ENCODE measurements at places on chromosomes 13 and 19.

- DNase-seq, result no peak
Measured at GRCh38 chr19:42366673-42367072, 23.4 kb downstream of the CNFN start.

DNA sequence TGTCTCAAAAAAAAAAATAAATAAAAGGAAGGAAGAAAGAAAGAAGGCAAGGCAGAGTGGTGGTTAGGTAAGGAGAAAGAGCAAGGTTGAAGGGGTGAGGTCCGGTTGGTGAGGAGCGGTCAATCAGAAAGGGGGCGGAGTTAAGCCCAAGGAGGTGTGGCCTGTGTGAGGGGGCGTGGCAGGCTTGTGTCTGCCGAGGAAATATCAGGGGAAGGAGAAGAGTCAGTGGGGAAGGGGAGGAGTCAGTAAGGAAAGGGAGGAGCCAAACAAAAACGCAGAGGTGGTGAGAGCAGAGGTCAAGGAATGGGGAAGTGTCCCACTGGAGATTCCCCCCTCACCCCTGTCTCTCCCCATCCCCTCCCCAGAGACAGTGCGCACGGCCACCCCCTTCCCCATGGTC is 5.9 kb downstream of the CACNG7 start:
- DNase-seq, result no peak

DNA sequence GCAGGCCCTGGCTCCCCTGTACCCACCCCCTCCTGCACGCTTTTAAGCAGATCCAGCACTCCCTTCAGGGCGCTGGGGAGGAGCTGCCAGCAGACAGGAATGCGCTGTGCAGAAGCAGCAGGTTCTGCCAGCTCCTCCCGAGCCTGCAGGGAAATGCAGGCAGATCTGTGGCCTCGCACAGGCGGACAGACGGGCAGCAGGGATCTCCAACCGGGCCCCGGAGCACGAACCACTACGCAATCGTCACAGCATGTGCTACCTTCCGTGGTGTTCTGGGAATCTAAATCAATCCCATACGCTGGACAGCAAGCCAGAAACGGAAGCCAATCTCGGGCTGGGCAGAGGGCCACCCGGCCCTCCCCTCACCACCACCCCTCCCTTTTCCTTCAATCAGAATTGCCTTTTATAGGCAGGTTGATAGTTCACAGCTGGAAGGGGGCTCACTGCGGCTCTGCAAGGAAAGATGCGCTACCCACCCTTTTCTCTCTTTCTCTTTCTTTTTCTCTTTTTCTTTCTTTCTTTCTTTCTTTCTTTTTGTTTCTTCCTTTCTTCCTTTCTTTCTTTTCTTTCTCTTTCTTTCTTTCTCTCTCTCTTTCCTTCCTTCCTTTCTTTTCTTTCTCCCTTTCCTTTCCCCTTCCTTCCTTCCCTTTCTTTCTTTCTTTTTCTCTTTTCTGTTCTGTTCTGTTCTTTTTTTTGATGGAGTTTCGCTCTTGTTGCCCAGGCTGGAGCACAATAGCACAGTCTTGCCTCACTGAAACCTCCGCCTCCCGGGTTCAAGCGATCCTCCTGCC is 99.9 kb downstream of the GNG7 start:
- DNase-seq, result peak; percentile 61

DNA sequence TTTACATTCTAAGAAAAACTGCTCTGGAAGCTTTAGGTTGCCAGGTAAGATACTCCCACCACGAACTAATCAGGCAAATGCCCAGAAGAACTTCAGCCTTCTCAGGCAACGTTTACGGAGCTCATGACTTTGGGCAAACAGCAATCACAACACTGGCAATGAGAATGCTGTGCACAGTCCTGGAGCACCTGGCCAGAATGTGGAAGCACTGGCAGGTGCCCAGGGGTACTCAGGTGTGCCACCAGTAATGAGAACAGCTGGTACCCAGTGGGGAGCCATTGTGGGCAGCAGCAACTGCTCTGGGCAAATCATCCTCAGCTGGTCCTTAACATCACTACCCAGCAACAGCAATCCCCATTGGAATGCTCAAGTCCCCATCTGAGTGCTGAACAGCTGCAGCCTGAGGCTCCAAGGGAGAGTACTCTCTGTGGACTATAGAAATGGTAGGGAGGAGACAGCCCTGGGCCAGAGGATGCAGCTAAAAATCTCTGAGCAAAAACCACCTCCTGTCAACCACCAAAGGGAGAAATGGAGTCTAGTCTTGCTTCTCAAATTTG is 210.0 kb downstream of the FOXO1 start:
- DNase-seq, result no peak

DNA sequence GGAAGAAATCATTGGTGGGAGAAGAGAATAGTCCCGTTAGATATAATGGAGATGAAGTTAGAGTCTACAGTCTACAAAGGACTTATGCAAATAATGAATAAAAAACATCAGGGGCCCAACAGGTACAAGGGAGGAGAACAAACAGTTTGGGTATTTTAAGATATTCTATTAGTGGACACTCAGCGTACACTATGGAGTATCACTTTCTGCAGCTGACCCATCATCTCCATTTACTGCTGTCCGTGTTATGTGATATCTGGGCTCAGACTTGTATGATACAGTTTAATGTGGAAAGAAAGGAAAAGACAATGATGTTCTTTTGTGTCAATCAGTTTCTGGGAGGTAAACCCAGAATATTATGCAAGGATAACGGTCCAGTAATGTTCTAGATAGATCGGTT is 126.2 kb downstream of the RAB20 start:
- DNase-seq, result no peak

- DNase-seq, result no peak
Measured at GRCh38 chr13:35530147-35530546, 53.7 kb upstream of the MAB21L1 start.

GRCh38 chr19:31537136-31537535 is 187.9 kb upstream of the TSHZ3 start:
- DNase-seq, result no peak

- peak; percentile 39 for DNase-seq
Measured at GRCh38 chr13:49214917-49215376, 5.2 kb upstream of the MLNR start.

DNA sequence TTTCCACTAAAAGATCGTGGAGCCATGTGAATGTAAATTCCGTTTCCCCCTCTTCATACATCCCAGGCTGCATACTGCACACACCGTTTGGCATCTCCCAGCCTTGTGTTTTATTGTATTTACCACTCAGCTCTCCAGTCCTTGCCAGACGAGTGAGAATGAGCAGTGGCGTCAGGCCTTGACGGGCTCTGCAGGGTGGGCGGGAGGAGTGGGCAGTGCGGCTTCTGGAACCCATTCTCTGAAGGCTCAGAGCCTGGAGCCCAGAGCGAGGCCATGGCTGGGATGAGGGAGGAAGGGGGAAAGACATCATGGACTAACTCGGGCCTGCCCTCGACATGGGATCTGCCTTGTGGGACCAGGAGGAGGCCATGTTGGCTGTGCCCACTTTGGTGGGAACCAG is 25.1 kb downstream of the BICRA start:
- no peak for DNase-seq

GRCh38 chr19:11480715-11481533 is at the start of gene ELAVL3:
TSS of gene ELAVL3 (minus strand) at chr19:11481046. CDS start at chr19:11480608, 438 bp downstream.
- DNase-seq, result no peak

DNA sequence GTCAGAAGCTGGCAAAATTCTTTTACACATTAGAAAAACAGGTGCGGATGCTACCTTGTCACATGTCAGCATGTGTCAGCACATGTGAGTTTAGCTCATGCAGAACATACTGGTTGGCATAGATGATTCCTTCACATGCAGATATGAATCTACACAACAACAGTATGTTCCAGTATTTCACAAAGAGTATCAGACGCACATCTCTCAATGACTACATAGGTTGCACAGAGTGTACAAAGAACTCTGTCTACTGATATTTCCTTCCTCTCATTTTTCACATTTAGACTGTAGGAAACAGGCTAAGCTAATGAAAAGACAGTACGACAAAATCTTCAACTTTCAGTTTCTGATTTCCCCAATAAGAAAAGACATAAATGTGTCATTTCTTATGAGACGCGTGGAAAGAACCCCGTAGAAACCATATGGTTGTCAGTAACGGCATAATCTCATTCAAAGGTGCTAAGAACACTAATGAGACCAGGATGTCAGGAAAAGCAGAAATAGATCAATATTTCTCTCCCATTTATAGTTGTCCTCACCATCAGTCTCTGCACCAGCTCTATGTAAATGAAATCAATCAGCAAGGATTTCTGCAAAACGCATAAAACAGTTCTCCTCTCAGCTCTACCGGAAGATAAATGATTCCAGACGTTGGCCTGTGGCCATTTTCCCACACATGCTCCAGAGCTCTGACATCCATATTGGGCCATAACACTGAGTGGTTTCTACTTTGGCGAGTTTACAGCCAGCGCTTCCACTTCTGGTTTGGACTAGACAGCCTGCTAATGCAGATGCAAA is 81.2 kb downstream of the STARD13 start:
- no peak for DNase-seq

DNA sequence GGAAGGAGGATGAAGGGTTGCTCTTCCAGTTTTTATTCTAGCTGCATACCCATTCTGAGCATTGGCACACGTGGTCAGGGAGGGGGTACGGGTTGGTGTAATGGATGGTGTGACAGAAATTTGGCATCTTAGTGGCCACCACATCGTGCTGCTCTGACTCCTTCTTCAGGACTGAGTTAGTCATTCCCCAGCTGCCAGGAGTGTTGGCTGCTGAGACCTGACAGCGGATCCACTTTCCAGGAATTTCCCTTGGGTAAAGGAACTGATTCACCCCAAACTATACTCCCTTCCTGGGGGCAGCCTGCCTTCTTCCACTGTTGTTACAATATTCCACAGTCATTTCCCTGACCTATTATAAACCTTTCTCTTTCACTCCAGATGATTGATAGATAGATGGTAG is 595.5 kb upstream of the KLHL1 start:
- DNase-seq, result peak; percentile 4

DNA sequence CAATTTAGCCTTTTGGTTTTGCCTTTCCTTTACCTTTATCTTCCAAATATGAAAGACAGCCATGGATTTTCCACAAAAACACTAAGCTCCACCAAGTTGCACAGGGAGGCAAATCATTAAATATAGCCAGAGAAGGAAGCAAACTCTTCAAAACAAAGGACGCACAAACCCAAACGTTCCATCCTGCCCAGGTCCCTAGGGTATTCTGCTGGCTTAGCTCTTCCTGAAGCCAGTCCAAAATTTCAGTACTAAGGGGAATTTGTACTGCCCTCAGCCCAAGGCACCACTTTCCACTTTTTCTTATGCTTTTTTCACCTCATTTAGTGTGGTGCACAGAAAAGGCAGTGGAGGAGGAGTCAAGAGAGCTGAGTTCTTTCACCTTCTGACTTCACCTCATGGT is 169.9 kb downstream of the FLT1 start:
- no peak for DNase-seq

- peak; percentile 91 for DNase-seq
Measured at GRCh38 chr19:57814505-57815246, at the start of gene ZNF552. TSS of gene ZNF552 (minus strand) at chr19:57814913. CDS start at chr19:57814743, 170 bp downstream.

- DNase-seq, result no peak
Measured at GRCh38 chr13:105139048-105139379, 1396.4 kb downstream of the EFNB2 start.

DNA sequence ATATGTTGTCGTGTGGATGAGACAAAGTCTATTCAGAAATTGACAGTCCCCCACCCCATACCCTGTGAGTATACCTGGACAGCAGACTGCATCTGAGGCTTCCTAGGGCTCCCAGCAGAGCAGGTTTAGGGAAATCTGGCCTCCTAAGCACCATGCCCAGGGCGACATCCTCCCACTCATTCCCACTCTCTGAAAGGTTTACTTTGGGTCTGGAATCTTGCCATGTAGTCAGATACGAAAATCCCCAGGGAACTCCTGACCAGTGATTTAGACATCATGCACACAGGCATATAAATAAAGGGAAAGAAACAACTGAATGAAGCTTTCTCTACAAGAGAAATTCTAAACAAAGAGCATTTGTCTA is 717 bp upstream of the NALCN start:
- DNase-seq, result peak; percentile 36

- no peak for DNase-seq
Measured at GRCh38 chr13:99836291-99836690, 135.3 kb downstream of the ZIC5 start.

DNA sequence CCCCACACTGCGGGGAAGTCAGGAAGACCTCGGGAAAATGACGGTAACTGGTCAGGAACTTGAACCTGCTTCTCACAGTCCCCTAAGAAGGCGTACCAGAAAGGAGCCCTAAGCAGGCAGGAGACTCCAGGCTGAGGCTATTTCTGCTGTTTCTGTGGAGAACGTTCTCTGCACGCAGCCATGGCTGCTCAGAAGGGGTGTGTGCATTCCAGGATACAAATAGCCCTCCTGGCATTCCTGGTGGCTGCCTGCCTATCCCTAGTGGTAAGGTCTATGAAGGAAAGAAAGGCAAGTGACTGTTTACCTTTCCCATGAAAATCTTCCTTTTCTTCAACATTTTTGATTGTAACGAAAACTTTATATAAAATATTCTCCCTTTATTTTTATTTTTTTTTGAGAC is 2.5 kb downstream of the SGCG start:
- DNase-seq, result no peak

Data from H4 (cell line).